ENCODE measurements at places on chromosomes 4 and X. TPM values are rescaled to one million over a fixed set of nuclear protein-coding genes. Genes with fewer than 3 reads are reported as not detected.

GRCh38 chrX:153454901-153455550 lies 9.2 kb upstream of the TREX2 start:
- no peak for DNase-seq

GRCh38 chrX:65751519-65751918 lies 84.1 kb downstream of the MSN start:
- DNase-seq = no peak

GRCh38 chrX:45849261-45849862 lies 648.7 kb upstream of the DIPK2B start:
- peak; percentile 23 for DNase-seq

GRCh38 chrX:138690591-138690990 lies 20.9 kb downstream of the FGF13 start:
- DNase-seq = no peak

GRCh38 chr4:33369446-33369845 lies 2649.3 kb downstream of the PCDH7 start:
- no peak for DNase-seq

DNA sequence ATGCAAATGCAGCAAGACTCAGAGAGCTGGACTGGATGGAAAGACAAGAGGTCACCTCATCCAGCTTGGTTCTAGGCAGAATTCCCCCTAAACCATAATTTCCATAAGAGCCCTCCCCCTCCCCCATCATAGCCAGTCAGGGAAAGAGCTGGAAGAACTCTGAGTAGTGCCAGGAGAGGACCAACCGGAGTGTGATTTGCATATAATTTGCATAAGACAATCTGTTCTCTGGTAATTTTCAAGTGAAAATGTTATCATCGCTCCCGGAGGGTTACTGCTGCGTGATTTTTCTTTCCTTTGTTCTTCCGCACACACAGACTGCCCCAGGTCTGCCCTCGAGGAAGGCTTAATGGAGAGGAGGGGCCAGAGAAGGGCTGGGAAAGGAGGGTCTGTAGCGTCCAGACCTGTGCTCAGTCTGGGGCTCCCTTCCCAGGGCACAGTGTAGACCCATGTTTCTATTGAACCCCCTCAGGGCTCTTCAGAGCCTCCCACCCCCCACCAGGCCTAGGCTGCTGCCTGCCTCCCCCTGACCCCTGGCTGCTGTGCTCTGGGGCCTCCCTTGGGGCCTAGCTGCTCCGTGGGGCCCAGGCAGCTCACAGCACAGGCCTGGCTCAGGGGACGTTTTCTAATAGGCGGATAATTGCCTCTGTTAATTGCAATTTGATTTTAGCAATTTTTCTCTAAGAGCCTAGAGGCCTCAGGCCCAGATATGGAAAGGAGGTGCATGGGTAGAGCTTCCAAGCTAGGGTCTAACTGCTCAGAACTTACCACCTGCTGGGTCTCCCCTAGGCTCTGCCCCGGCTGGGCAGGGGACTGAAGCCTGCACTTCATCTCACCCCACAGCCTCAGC lies 90.4 kb upstream of the PJA1 start:
- DNase-seq = no peak

GRCh38 chrX:17488036-17488435 lies 113.0 kb downstream of the NHS start:
- DNase-seq = no peak

GRCh38 chr4:152243896-152244595 lies 291.8 kb downstream of the FBXW7 start:
- DNase-seq = no peak

NAA11 gene
- not detected for total RNA-seq

C4orf50 gene
- total RNA-seq = 0.14 TPM

LPAR4 gene
- not detected for total RNA-seq

Measured in activated T-cell treated with anti-CD3 and anti-CD28 coated beads, Interleukin-2, amount 50 U/mL, for 72 hours (primary cell).